ENCODE measurements at places on chromosomes 5 and 9.
A peak's percentile ranks its signal among the peaks of the same experiment; 100 is the strongest.

DNA sequence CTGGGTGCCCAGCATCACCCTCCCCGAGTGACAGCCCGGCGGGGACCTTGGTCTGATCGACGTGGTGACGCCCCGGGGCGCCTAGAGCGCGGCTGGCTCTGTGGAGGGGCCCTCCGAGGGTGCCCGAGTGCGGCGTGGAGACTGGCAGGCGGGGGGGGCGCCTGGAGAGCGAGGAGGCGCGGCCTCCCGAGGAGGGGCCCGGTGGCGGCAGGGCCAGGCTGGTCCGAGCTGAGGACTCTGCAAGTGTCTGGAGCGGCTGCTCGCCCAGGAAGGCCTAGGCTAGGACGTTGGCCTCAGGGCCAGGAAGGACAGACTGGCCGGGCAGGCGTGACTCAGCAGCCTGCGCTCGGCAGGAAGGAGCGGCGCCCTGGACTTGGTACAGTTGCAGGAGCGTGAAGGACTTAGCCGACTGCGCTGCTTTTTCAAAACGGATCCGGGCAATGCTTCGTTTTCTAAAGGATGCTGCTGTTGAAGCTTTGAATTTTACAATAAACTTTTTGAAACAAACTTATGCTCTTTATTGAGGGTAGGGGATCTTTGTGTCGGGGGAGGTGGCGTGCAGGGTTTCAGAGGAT is 1.3 kb downstream of the GADD45G start:
- peak; percentile 43 for DNase-seq

DNA sequence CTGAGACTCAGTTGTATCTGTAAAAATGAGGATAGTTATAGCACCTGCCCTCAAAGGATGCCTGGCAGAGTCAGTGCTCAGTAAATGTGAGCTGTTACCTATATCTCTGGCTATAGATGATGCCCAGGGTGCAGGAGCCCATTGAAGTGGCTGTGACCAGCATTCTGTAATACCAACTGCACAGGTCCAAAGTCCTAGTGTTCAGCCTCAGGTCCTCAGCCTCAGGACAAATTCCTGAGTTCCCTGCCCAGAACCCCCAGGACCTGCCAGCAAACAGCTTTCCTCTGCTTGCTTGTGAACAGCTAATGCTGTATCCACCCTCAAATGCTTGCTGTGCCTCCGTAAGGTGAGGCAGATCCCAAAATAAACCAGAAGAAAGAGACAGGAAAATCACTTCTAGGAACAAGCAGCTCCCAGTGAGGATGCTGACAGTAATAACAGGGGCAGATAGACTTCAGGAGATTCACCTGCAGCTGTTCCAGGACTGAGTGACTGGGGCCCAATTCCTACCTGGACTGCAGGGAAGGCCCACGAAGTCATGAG is 80.8 kb downstream of the SIL1 start:
- DNase-seq = no peak

GRCh38 chr5:142737179-142737578 is 33.0 kb upstream of the ARHGAP26 start:
- DNase-seq = no peak

GRCh38 chr5:147332658-147333057 is 97.8 kb downstream of the STK32A start:
- no peak for DNase-seq

DNA sequence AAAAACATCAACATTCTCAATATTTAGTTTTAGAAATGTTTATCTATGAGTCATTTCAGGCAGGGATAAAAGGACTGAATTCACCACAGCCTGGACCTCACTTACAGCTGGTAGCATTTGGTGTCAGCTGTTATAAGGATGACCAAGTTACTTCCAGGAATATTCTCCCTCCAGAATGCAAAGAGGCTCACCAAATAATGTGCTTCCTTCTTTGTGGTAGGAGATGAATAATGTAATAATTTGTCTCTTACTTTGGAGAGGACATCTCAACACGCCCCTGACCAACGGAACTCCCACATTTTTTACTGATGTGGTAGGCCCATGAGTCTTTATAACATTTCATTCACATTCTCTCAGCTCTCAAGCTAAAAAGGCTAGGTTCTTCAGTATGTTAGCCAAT is 825.9 kb upstream of the GRAMD2B start:
- DNase-seq = no peak

DNA sequence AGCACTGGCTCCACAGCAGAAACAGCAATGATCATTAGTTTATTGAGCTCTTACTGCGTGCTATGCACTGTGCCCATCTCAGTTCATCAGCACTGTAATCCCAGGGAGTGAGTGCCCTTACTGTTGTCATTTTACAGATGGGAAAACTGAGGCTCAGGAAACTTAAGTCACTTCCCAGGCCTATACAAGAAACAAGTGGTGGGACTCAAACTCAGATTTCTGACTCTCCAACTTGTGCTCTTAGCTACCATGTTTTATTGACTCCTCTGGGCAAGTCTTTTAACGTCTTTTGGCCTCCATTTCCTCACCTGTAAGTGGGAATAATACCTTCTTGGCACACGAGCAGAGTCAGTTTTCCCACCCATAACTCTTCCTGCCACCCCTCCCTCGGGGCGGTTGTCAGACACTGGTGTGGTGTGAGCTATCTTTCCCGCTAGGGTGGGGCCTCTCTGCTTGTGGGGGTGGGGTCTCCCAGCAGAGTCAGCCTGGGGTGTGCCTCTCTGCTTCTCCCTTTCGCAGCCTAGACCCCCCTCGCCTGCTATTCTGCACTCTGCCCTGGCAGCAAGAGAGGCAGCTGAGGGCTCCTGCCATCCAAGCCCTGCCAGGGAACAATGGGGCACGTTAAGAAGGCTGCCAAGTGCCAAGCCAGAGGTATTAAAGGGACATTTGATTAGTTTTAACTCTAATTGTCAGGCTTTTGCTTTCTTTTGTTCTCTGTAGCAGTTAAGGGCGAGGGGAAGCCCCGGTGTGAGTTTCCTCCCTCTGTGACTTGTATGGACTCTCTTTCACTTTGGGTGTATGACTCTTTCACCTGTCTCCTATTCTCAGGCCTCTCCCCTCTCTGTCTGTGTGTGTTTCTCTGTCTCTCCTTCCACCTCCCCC is 12.1 kb downstream of the GALNT10 start:
- peak; percentile 67 for DNase-seq

GRCh38 chr5:97102010-97102470 is 40.4 kb downstream of the LIX1 start:
- DNase-seq = no peak

- peak; percentile 52 for DNase-seq
Measured at GRCh38 chr5:68252673-68253623, 37.4 kb downstream of the PIK3R1 start.

- DNase-seq = no peak
Measured at GRCh38 chr9:123127512-123128075, 94.1 kb downstream of the GPR21 start.

DNA sequence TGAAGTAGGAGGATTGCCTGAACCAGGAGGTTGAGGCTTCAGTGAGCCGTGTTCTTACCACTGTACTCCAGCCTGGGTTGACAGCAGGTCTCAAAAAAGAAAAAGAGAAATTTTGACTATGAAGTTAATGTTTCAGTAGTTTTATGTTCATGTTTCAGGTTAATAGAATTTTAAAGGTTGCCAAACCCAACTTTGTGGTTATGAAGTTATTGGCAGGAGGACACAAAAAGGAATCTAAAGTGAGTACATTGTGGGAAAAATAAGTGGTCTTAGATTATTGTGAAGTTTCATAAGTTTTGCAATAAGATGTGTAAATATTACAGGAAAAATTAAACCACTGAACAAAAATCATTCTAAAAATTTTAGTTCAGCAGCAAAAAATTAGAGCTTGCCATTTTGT is 78.6 kb downstream of the GOLM1 start:
- DNase-seq = no peak

DNA sequence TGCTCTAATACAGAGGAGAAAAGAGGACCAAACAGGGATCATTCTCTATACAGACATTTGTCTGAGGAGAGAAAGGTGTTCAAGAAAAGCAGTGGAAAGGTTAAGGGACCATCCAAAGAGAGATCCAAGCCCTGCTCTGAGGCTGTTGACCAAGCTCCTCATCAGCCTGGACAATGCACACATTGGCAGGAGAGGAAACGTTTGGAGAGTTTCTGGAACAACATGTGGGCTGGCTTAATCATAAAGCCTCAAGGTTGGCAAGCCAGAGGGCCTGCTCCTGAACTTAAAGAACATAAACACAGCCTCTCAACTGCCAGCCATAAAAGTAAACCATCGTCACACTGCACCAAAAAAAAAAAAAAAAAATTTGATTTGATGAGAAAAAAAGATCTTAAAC is 184.4 kb upstream of the SLC12A2 start:
- DNase-seq = no peak

- peak; percentile 91 for DNase-seq
Measured at GRCh38 chr5:157142317-157143126, at the start of gene MED7. Gene MED7 (minus strand): TSS chr5:157142865. CDS start chr5:157139431, 3,434 bp downstream.

- DNase-seq = no peak
Measured at GRCh38 chr5:159091065-159091464, 8.7 kb downstream of the EBF1 start.

DNA sequence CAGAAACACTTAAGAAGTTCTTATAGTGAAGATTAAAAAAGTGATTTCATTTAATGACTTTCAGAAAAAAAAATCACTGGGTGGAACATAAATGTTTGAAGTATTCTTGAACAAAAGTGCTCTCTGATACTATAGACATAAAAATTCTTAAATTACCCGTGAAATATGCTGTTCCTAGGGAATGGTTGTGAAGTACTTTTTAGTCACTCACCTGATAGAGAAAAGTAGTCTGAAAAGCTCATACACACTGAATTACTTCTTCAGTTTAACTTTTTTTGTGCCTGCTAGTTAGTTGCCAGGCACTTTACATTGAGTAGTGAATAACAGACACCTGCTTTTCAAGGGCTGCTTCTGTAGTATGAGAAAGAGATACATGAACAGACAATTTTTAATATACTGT is 78.0 kb downstream of the SH3GL2 start:
- DNase-seq = no peak

GRCh38 chr9:99181621-99182020 is 40.1 kb downstream of the ALG2 start:
- DNase-seq = no peak

DNA sequence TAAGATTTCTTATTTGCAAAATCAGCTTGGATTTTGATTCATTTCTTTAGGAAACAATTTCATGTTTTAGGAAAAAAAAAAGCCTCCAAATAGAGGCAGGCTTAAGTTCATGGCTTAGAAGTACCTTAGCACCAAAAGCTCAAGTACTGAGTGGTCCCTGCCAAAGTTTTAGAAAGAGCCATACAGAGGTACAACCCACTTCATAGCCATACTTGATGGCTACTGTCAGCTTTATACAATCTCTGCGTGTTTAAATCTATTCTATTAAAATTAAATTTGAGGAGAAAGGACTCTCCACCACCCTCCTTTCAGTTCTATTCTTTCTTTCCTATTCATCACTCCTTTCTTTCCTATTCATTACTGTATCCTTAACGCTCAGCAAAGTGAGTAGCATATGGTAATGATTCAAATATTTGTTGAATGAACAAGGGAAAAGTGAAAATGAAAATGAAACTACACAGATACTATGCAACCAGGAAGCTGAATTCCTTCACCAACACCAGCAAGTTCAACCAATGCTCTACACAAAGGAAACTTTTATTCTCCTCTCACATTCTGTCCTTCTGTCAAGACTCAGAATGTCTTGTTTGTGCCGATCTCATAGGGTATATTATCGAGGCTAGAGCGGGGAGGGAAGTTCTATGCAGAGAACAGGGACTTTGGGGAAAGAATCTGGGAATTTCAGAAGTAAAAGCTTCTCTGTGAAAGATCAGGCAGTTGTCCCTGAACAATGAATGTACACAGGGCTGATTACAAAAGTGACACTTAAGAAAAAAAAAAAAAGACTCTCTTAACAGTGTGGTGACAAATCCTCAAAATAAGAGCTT is 138.6 kb upstream of the SPEF2 start:
- DNase-seq = no peak

DNA sequence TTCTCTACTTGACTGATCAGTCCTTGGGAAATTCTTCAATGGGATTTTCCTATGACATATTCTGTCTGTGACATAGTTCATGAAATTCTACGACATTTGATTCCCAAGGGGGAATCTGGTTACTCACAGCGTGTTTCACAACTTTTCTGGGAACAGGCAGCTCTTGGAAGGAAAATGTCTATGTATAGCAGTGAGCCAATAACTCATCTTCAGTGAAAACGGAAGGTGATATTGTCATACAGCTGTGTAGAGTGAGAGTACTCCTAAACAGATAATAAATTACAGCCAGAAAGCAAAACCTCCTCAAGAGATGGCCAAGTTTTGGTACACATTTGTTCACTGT is 91.4 kb downstream of the C9orf152 start:
- no peak for DNase-seq

- DNase-seq = no peak
Measured at GRCh38 chr5:130213607-130214006, 309.3 kb downstream of the CHSY3 start.

Data from activated naive CD4-positive, alpha-beta T cell treated with Interleukin-2 at 50 U/mL for 16 hours (primary cell).